Activated naive CD4-positive, alpha-beta T cell treated with Interleukin-2 at 50 U/mL for 16 hours (primary cell): ENCODE measurements at places on chromosomes 7 and 10.

- DNase-seq = no peak
Observed at GRCh38 chr7:88455696-88456095, 149.0 kb upstream of the STEAP4 start.

DNA sequence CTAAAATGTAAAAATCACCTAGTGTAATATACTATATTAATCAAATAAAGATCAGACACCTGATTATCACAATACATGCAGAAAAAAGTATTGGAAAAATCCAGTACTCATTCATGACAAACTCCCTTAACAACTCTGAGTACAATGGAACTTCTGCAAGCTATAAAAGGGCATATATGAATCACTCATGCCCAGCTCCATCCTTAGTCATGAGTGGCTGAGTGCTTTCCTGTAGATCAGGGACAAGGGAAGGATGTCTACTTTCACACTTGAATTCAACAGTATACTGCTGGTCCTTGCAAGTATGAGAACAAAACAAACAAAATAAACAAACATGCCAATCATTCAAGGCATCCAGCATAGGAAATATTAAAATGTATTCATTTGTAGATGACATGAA lies 116.5 kb downstream of the ADARB2 start:
- no peak for DNase-seq

- DNase-seq = no peak
Observed at GRCh38 chr10:75845176-75845947, 413.9 kb downstream of the LRMDA start.

DNA sequence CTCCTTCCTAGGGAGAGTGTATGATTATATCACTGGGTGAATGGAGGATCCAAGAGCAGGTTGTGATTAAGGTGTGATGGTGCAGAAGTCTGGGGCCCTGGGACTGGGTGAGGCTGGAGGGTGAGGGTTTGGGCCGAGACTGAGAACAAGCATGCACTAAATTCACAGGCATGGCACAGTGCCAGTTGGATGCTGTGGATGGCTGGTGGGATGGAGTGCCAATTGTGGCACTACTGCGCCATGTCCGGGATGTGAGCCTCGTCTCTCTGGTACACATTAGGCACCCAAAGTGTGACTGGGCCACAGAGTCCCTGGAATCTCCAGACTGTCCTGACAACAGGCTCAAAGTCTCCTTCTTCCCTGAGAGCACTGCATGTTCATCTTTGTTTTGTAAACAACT lies 208.1 kb downstream of the EMX2 start:
- no peak for DNase-seq

DNA sequence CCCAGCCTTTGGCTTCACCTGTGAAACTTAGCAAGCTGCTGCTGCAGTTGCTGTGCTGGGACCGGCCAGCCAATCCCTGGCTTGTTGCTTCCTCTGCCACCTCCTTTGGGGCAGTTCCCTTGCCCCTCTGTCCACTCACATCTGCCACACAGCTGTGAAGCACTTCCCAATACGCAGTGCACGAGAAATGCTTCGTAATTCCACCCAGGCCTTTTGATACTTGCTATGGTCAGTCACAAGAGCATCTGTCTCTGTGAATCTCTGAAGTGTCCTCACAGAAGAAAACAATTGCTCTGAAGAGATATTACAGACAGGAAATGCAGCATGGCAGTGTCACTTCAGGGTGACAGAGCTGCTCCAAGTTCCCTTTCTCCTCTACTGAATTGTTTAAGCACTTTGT lies 208.5 kb downstream of the PTEN start:
- DNase-seq = no peak

GRCh38 chr10:30134171-30134945 lies 75.0 kb upstream of the JCAD start:
- no peak for DNase-seq

GRCh38 chr7:44330331-44330730 lies 4.9 kb upstream of the CAMK2B start:
- no peak for DNase-seq

- DNase-seq = no peak
Observed at GRCh38 chr10:61063901-61064300, 119.9 kb upstream of the RHOBTB1 start.

GRCh38 chr7:102289057-102289456 lies 2.4 kb downstream of the SH2B2 start:
- no peak for DNase-seq

GRCh38 chr10:132538031-132538789 lies 623 bp downstream of the INPP5A start:
- DNase-seq = no peak

GRCh38 chr7:31563951-31564350 lies 50.1 kb downstream of the ITPRID1 start:
- DNase-seq = no peak

DNA sequence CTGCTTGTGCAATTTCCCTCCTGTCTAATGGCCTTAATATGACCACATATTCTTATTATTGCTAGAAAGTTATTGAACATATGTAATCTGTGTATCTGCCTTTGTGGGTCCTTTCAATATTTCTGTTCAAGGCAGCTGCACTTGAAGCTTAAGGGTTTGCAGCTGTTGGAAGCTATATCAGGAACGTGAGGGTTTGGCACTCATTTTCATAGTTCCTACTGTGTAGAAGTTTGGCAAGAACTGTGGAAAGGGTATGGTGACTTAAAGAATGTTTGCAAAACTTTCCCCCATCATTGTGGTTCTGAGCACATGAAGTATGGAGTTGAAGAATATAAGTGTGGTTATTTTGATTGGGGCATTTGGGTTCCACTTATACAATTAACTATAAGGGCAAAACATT lies 144.7 kb upstream of the SEMA3A start:
- DNase-seq = no peak

DNA sequence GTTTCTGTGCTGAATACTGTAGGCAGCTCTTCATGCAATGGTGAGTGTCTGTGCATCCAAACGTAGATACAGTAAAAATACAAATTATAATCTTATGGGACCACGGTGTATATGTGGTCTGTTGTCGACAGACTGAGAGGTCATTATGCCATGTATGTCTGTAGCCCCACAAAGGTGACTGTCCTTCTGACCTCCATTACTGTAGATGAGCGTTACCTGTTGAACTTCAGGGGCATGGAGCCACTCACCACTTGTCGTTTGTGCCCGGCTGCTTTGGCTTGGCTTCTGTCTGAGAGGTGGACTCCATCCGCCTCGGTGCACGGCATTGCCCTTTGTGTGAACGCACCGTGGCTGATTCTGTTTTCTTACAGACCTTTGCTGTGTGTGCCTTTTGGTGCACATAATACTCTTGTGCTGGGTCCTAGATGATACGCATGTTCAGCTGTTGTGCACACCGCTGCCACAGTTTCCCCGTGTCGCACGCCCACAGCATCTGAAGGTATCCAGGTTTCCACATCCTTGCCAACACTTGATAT lies 2.9 kb downstream of the UBE3C start:
- DNase-seq = no peak

DNA sequence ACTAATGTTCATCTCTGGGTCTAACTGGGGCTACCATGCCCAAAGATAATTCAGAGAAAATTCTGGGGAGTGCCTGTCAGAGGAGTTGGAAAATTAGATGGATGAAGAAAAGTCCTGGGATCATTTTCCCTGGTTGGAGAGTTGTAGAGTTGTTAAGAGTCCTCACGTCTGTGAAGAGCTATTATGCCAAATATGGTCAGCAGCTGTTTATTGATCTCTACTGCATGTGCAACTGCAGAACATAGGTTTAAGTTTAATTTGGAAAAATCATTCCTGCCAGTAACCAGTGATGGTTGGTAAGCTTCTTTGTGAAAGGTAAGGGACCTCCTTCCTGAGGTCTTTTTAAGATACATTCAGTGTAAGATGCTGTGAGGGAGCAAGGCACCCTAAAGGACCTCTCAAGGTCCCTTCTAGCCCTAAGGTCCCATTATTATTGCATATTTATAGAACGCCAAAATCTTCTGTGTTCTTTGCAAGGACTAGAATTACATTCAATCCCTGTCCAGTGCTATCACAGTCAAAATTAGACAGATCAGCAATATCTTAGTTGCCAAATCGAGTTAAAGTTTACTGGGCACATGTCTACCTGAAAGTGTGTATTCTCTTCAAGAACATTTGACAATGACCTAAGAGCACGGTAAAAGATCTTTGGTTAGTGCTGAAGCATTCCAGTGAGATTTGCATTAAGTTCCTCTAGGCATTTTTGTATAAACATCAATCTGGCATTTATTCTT lies 62.7 kb downstream of the VTI1A start:
- no peak for DNase-seq

DNA sequence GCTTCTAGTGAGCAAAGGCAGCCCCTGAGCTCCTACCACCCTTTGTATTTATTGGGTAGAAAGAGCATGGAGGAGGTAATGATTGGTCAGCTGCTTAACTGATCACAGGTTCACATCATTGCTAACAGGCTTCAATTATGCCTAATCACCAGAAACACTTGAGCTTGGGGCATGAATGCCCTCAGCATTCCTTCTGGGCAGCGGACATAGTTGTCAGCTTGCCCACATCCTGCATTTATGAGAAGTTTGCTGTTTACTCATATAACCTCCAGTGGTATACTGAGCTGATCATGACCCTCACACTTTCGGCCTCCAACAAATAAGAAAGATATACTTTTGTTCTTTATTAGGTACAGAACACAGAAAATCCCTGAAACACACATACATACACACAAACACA lies 140.3 kb upstream of the ODAD2 start:
- DNase-seq = no peak

GRCh38 chr7:131188367-131189339 lies 139.0 kb upstream of the MKLN1 start:
- peak; percentile 61 for DNase-seq

- no peak for DNase-seq
Observed at GRCh38 chr7:112280267-112280666, 73.8 kb downstream of the ZNF277 start.

DNA sequence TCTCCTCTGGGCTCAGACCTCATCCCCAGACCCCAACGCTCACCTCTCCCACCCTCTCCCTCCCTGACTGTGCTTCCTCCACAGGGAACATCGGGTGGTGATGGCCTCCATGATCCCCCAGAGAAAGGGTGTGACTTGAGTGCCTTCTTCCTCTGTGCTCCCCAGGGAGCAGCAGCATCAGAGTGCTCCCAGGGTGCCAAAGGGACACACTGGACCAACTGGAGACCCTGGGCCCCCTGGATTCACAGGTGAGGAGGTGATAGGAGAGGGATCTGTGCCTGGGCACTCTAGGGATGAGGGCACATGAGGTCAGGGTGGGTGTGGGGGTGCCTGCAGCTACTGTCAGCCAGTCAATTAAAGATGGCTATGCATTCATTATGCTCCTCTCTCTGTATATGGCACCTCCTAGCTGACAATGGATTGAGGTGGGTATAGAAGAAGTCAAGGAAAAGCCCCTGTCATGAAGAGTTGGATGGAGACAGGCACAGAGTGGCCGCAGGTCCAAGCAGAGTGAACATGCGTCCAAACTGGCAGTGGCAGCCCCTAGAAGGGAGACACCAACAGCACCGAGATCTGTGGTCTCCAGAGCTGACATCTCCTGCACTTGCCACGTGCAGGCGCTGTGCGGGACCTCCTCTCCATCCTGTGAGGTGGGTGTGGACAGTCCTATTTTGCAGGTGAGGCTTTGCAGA lies 15.5 kb upstream of the VOPP1 start:
- no peak for DNase-seq

GRCh38 chr10:132716691-132717490 lies 69.1 kb downstream of the NKX6-2 start:
- DNase-seq = no peak

- no peak for DNase-seq
Observed at GRCh38 chr10:96716390-96716789, 3.9 kb downstream of the PIK3AP1 start.

DNA sequence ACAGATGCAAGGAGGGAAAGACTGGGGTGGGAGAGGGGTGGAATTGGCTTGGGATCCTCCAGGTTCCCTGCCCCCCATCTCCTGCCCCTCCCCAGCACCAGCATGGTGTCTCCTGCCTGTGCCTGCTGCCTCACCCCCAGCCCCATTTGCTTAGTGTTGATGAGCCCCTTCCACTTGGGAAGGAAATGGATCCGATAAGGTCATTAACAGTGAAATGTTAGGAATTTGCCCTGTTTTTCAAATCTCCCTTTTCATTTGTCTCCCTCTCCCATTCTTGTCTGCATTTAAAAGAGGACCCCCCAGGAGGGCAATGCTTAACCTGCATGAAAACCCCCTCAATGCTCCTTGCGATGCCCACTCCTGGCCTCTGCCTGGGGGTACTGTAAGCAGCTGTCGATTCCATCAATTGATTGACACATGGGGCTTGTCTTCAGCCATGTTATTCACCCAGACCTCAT lies 51.5 kb downstream of the HK1 start:
- no peak for DNase-seq

DNA sequence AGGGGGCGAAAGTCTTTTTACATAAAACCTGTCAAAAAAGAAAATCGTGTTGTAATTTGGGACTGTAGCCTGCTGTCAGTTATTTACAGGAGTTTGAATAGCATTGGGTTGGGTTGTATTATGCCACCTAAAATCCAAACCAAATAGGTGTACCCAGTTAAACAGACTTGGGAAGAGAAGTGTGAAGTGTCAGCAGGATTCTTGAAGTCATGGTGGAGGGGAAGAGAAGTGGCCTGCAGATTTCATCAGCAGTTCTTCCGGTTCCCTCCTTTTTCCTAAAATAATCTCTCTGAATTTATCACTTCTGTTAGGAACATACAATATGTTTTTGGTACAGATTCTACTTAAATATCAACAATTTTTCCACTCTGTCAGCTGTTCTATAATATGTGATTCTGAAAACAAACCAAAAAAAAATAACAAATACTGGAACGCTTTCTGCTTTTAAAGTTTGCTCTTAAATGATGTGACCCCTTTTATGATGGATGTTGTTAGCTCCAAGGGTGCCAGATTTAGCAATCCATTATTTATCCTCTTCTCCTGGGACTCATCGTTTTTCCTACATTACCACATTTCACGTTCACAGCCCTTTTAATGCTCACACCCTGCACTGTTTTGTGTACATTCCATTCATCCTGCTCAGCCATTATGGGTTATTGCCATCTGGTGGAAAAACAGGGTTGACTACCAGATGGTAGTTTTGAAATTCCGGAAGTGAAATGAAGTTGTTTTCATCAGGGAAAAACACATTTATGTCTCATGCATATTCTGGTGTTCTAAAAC lies 18.7 kb upstream of the ARHGAP12 start:
- DNase-seq = no peak

GRCh38 chr7:108637049-108637621 lies 67.5 kb downstream of the DNAJB9 start:
- no peak for DNase-seq

- no peak for DNase-seq
Observed at GRCh38 chr10:24993237-24993958, 22.6 kb downstream of the ENKUR start.

DNA sequence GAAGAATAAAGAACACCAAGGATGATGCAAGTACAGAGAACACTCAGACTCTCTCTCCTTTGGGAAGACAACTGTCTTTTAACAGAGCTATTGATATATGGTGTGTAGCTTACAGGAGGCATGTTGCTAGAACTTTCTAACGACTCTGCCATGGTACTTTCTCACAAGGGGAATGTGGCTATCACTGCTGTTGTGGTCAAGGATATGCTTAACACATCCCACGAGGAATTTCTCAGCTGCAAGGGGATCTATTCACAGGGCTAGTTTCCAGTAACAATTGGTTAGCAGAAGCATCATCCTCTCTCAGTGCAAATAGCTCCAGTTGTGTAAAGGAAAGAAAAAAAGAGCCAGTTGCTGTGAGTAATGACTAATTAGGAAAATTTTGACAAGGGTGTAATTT lies 826.0 kb downstream of the SORCS1 start:
- DNase-seq = no peak

GRCh38 chr7:767580-767940 lies 40.5 kb upstream of the PRKAR1B start:
- DNase-seq = no peak
